Astrocyte of the spinal cord (primary cell): ENCODE measurements at places on chromosomes 7 and 10.

GRCh38 chr7:120856621-120857352 is 1.2 kb downstream of the TSPAN12 start:
- DNase-seq = peak; percentile 10

DNA sequence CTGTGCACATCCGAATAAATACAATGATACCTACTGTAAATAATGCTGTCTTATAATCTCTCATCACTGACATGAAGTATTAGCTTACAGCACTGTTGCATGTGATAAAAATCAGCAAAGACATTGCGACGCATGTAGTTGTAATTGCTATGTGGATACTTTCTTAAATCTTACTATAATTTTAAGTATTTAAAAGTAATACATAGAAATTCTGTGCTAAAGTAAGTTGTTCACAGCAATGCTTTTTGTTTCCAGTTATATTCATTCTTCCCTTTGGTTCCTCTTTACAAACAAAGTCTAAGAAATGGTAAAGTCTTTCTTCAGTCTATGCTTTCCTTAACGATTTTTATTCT is 113.7 kb upstream of the DGKB start:
- no peak for DNase-seq

DNA sequence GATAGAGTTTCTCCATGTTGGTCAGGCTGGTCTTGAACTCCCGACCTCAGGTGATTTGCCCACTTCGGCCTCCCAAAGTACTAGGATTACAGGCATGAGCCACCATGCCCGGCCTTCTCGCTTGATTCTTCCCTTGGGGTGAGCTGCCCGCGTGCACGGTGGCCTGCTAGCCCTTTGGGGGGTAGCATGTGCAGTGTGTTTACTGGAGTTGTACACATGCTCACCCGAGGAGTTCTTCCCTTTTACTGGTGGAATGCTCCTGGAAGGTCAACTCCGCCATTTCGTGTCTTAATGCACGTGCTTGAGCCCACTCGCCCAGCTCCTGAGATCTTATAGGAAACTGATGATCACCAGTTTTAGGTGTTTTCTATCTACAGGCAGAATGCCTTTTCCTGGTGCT is 17.0 kb upstream of the ADAMTS14 start:
- no peak for DNase-seq

DNA sequence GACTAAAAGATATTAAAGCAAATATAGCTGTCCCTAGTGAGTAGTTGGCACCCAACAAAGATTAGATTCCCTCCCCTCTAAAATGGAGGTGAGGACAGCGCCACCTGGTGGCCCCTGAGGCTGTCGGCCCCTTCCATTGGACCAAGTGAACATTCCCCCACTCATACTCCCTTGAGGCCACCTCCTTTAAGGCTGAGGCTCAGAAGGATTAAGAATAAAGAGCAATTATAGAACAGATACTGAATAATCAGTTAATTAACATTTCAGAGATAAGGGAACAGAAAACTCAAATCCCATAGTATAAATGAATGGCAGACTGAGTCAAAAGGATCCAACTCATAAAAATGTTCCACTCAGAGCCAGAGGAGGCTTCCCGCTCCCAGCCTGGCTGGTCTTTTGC is 130.4 kb upstream of the GHITM start:
- DNase-seq = no peak

GRCh38 chr10:84298057-84298456 is 30.3 kb upstream of the CCSER2 start:
- no peak for DNase-seq

GRCh38 chr10:34386921-34387320 is 428.2 kb downstream of the PARD3 start:
- no peak for DNase-seq

DNA sequence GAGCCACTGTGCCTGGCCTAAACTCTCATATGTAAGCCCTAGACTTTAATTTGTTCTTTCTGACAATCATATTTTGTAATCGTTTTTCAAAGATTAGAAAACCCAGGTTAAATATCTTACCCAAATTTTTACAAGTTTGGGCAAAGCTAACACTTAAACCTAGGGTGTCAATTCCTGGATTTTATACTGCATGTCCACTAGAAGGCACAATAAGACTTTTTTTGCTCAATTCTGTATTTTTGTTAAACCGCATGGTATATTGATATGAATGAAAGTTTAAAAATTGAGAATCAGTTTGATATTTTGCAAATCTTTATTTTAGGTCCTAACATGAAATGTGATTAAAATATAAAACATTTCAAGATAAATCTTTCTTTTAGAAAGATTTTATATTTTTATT is 29.3 kb downstream of the DYNC2I1 start:
- peak; percentile 2 for DNase-seq

- DNase-seq = peak; percentile 69
Observed at GRCh38 chr7:40468891-40469864, 334.4 kb downstream of the SUGCT start.

DNA sequence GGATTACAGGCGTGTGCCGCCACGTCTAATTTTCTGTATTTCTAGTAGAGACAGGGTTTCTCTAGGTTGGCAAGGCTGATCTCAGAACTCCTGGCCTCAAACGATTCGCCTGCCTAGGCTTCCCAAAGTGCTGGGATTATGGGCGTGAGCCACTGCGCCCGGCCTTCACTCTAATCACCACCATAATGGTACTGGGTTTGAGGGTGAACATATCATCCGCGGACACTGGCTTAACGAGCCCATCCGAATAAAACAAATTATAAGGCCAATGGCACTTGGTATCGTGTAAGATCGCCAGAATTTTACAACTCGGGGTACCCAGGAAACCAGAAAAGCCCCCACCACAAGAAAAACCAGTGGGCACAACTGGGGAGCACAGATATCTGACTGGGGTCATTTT is 580 bp downstream of the FAM200A start:
- peak; percentile 15 for DNase-seq

GRCh38 chr7:155583636-155584035 is 37.3 kb upstream of the CNPY1 start:
- no peak for DNase-seq
